Cardiac ventricle fibroblast (primary cell): ENCODE measurements at places on chromosomes 2 and 18. TPM values are rescaled to one million over a fixed set of nuclear protein-coding genes. Genes with fewer than 3 reads are reported as not detected.

The NT5DC4 gene
- total RNA-seq: 0.12 TPM in 1 of 2 replicates, not detected in the other

The NEU2 gene
- total RNA-seq: not detected in 2 replicates

The AKAIN1 gene
- total RNA-seq: not detected in 2 replicates

The CSRNP3 gene
- 0.81 and 2.7 TPM in 2 replicates for total RNA-seq

The RTP5 gene
- total RNA-seq: not detected in 2 replicates

The LYPD6B gene
- total RNA-seq: not detected in 2 replicates
